ENCODE measurements at places on chromosomes 6 and 20.

- no peak for DNase-seq
Measured at GRCh38 chr6:157825243-157825904, 2.3 kb downstream of the SNX9 start.

DNA sequence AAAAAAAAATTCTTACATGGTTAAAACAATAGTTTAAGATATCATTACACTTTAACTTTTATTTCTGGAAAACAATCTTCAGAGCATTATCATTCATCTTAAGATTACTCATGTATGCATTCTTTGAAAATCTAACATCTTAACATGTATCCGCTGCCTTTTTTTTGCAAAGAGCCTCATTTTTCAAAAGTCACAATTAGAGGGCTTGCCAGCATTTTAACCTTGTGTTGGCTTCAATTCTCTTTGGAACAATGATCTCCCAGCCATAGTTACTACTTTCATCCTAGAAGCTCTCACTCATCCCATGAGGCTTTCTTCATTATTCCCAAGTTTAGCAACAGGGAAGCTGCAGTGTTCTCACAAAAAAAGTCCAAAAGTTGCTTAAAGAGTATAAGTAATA is 330.8 kb downstream of the BCKDHB start:
- no peak for DNase-seq

DNA sequence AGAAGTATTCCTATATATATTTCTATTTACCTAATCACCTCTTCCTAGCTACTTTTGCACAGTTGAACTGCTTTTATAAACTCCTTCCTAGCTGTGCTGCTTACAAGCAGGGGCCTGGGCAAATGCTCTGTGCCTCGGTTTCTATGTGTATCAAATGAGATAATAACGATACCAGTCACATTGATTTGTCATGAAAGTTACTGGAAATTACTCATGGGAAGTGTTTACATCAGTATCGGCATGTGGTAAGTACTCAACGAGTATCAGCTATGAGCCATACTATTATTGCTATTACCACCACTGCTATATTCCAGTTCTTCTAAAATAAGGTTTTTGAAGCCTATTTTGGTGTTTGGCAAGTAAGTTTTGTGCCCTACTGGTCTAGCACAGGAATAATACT is 4.9 kb downstream of the LAMA4 start:
- no peak for DNase-seq

DNA sequence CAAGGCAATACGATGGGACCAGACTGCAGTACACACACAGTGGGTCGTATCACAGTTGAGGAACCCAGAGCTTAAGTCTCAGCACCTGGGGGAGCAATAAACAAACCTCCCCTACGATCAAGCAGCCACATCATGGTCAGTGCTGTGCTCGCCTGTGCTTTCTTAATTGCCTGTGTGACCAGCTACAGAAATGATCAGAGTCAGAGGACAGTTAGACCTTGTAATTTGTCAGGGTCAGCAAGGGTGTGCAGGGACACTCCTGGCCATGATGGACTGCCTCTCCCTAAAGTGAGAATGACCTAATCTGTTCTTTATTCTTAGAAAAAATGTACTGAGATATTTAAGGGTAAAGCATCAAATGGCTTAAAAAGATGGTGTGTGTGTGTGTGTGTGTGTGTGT is 78.4 kb downstream of the OPRM1 start:
- DNase-seq: no peak

DNA sequence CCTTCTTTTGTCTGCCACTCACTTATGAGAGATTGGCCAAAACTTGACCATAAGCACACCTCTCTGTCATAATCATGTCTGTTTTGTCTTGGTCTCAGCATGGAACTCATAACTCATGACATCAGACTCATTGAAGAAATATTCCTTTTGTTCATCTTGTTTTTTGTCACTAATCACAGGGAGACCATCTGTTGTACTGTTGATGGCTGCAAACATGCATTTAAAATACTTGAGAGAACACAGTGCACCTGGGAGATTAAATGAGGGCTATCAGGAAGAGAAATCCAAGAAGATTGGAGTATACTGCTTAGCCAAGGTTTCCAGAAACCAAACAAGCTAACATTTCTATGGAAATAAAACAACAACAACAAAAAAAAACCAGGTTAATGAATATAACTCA is 689.7 kb downstream of the EPM2A start:
- DNase-seq: no peak

GRCh38 chr20:58436868-58437645 is 48.0 kb downstream of the VAPB start:
- DNase-seq: no peak

DNA sequence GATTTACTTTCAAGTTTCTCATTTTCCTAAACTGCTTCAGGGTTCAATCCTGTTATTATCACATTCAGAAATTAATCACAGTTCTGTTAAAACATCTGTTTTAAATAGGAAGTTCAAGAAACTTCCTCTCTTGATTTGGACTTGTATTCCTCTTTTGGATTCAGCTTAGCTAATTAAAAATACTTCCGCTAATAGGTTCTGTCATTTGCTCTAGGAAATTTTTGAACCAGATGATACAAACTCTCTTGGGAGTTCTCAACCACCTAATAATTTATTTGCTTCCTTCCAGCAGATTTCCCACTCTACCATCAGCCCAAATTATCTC is 15.9 kb upstream of the TMEM30A start:
- no peak for DNase-seq

DNA sequence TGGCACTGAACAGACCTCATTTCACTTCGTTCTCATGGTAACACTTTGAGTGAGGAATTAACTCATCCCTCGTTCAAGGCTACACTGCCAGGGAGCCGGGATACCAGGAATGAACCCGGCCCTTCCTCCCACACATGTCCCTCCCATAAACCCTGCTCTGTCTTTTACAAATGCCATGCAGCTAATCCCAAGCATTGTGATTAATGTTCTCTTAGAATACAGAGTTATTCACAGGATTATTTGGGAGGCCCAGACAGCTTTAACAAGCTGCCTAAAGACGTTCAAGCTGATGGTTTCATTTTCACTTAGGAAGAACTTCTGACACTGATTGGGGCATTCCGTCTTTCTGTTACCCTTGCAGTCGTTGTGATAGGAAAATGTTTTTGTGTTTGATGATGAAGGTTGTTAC is 42.5 kb upstream of the CD83 start:
- peak; percentile 11 for DNase-seq

- DNase-seq: no peak
Measured at GRCh38 chr20:57947421-57948179, 237.8 kb upstream of the PMEPA1 start.

DNA sequence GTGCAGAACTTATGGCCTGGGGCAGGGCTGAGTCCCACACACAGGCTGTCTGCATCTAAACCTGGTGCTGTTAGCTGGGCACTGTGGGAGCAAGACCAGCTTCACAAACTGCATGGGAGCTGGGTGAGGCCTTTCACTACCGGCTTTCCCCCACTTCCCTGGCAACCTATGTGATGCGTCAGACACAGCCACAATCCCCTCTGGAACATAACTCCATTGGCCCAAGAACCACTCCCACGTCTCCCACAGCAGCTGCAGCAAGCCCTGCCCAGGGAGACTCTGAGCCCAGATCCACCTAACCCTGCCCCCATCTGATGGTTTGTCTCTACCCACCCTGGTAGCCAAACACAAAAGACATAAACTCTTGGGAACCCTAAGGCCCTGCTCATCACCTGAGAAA is 9.3 kb downstream of the WDR27 start:
- peak; percentile 75 for DNase-seq

DNA sequence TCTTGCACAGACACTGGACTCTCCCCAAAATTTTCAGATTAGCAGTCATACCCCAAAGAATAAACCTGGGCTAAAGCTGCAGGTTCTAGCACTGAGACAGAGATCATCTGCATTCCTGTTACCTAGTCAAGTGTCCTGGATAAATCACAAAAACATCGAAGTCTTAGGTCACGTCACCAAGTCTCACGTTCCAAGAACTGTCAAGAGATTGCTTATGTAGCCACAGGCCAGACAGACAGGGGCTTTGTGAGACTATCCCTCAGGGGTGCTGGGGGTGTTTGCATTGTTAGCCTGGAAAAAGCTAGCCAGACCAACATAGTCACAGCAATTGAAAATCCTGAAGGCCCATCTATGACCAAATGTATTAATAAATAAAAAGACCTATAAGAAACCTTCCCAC is 243.1 kb upstream of the PREP start:
- DNase-seq: no peak

DNA sequence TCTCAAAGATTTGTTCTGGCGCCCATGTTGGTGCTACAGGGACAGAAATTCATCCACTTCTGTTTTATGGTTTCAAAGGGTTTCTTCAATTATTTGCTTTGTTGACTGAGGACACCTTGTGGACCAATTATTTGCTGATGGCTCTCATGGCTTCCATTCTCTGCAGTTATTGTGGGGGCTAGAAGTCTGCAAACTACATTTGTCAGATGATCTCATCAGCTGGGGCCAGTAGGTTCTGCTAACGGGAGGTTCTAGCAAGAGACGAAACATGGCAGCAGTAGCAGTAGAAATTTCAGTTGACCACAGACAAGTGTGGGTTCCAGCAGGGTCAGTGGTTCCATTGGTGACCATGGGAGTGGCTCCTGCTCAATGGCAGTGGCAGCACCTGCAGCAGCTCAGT is 72.8 kb upstream of the BLCAP start:
- DNase-seq: no peak

DNA sequence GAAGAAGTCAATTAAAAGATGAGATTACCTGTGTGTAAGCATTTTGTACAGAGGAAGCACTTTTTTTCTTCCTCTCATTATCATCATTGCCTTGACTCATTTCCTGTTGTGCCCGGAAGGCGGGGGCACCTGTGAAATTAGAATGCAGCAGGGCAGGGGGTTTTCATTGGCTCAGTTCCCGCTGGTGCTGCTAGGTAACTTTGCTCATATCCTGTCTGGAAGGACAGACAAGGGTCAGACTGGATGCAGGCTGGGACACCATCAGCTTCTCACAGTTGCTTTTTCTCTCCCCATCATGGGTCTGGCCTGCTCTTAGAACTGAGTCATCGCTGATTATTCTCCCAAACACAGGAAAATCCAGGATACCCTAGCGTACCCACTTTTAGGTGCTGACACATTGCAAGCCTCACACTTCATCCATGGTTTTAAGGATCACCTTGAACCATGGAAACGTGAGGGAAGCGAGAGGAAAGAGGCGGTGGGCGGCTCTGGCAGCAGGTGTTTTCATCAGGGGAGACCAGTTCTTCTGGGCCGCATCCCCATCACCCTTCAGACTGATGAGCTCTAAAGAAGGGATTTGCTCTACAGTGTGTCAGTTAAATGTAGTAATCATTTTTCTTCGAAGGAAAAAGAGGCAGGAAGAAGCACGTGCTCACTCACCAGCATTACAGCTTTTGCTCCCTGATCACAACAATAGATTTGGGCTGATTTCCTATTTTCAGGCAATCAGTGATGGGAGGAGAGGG is 195.7 kb upstream of the SASH1 start:
- DNase-seq: no peak

DNA sequence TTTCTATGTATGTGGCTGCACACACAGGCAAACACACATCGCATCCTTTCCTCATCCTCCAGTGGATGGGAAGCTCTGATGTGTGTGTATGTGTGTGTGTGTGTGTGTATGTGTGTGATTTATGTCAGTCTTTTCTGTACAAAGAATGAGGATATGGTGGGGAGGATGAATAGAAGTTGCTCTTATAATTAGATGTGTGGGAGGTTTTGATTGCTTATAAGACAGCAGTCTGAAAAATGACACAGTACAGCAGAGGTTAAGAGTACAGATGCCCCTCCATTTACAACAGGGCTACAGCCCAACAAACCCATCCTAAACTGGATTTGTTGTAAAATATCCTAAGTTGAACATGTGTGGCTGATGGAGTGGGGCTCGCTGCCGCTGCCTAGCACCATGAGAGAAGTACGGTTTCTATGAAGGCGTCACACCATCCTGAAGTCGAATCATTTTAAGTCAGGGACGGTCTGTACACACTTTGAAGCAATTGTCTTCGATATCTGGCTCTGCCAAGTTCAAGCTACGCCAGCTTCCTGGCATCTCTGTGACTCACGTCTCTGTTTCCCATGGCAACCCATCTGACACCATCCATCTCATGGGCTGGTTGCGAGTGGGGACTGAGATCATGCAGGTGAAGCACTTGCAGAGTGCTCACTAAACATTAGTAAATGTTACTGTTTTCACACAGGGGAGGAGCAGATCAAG is 252.6 kb downstream of the MYLK4 start:
- no peak for DNase-seq

GRCh38 chr6:135128268-135128914 is 52.7 kb upstream of the MYB start:
- DNase-seq: peak; percentile 70

GRCh38 chr20:61806995-61807394 is 258.7 kb downstream of the TAF4 start:
- no peak for DNase-seq

DNA sequence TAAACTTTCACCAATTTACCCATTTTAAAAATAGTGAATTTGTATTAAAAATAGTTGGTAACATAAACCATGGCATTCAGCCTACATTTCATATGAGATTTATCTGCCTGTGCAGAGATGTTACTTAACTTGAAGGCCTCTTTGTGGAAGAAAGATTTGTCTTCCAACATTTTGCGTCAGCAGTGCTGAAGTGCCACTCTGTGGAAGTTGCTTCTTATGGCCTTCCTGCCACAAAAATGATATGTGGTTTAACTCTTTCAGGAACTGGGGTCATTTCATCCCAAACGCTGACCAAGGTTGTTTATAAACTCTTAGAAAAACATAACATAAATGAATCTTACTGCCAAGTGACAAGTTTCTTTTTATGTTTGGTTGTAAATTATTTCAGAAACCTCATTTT is 246.8 kb downstream of the ARID1B start:
- peak; percentile 71 for DNase-seq

DNA sequence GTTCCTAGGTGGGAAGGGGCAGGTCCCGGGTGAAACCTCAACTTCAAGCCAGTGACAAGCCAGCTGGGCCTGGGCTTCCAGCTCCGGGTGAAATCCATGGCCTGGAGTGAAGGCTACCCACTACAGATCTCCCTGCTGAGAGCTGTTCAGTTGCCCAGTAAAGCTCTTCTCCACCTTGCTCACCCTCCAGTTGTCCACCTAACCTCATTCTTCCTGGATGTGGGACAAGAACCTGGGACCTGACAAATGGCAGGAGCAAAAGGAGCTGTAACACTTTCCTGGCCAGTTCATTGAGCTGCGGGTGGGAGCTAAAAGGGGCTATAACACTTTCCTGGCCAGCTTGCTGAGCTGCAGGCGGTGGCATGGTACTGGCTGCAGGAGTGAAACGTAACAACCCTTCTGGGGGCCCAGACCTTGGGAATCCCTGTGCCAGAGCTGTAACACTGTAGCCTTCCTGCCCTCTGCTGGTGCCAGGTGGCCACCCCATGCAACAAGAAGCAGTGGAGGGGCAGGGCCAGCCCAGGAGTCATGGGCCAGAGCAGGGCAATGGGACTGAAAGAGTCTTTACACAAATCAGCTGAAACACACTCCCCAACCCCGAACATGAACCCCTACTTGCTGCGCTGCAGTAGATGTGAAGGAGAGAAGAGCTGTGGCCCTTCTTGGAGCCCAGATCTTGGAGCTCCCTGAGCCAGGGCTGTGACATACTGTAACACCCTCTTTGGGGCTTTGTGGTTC is 3.6 kb upstream of the HINT3 start:
- peak; percentile 29 for DNase-seq

GRCh38 chr6:114888241-114888640 is 545.4 kb upstream of the HS3ST5 start:
- DNase-seq: no peak

GRCh38 chr6:2615251-2615650 is 135.5 kb downstream of the MYLK4 start:
- DNase-seq: no peak

- DNase-seq: no peak
Measured at GRCh38 chr6:112215488-112216284, 38.7 kb downstream of the LAMA4 start.

- DNase-seq: no peak
Measured at GRCh38 chr6:3252369-3252768, 6.4 kb upstream of the PSMG4 start.

Data from MV-4-11 (cell line).